SK-MEL-5 (cell line): ENCODE measurements at places on chromosomes 7 and 10. TPM values are rescaled to one million over a fixed set of nuclear protein-coding genes. Genes with fewer than 3 reads are reported as not detected.
A peak's percentile ranks its signal among the peaks of the same experiment; 100 is the strongest.

The CHST15 gene
- not detected in 2 replicates for total RNA-seq

The HECW1 gene
- under 0.01 TPM in 1 of 2 replicates, not detected in the other for total RNA-seq

DNA sequence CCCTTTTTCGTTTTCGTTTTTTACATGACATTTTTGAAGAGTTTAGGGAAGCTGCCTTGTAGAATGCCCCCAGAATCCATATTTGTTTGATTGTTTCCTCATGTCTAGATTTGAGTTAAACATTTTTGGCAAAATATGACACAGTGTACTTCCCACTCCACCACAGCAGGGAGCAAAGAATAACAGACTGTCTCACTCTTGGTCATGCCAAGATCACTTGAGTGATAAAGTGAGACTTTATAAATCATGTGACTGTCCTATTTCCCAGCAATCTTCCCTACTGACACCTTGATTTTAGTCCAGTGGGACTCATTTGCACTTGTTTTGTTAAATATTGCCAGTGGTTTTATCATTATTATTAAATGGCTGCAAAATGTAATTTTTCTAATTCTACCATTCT is 44.4 kb upstream of the USP6NL start:
- peak; percentile 35 for DNase-seq

GRCh38 chr10:132329565-132330485 is 2.2 kb upstream of the LRRC27 start:
- no peak for DNase-seq

GRCh38 chr7:105268056-105268455 is 120.7 kb downstream of the SRPK2 start:
- DNase-seq, result peak; percentile 28
